ENCODE measurements at places on chromosomes 3 and 15. TPM values are rescaled to one million over a fixed set of nuclear protein-coding genes. Genes with fewer than 3 reads are reported as not detected.

Gene UCN2
- total RNA-seq = not detected

- no peak for DNase-seq
Observed at GRCh38 chr15:59953392-59953883, 50.7 kb upstream of the FOXB1 start.

- DNase-seq = no peak
Observed at GRCh38 chr3:161489395-161489794, 7.2 kb upstream of the OTOL1 start.

Gene RASL12
- not detected for total RNA-seq

- no peak for DNase-seq
Observed at GRCh38 chr3:117128872-117129271, 419.3 kb downstream of the TUSC7 start.

DNA sequence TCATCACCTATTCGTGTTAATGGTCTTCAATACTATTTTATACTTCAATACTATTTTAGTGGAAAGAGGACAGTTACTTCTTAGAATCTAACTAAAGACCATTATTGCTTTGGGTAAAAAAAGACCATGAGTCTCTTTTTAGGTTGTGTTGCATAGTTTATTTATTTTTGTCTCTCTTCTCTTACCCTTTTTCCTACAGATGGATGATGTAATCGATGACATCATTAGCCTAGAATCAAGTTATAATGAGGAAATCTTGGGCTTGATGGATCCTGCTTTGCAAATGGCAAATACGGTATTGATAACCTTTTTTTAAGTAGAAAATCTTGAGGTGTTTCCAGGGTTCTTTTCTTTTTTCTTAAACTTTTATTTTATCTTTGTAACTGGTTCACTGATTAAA is 58.5 kb upstream of the SAMMSON start:
- DNase-seq = no peak

DNA sequence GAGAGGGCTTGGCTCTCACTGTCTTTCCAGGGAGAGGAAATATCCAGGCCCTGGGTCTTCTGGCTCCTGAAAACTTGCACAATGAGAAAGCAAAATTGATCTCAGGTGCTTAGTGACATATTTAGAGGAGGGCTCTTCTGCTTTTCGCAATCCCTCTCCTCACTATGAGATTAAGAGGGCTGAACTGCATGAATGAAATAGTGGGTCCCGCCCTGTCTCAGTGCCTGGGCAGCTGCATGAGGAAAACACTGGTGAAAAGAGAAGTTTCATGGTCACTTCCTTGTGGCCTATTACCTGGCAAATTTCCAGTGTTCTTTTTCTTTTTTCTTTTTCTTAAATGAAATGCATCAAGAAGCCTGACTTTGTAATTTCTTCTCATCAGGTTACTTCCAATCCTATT is 73.5 kb downstream of the TRAK1 start:
- no peak for DNase-seq

GRCh38 chr3:50210510-50211367 is 5.7 kb downstream of the SLC38A3 start:
- DNase-seq = no peak

- DNase-seq = no peak
Observed at GRCh38 chr3:139151530-139151929, 106.8 kb upstream of the PRR23C start.

Gene SCG5
- 2.0 TPM for total RNA-seq

- no peak for DNase-seq
Observed at GRCh38 chr3:168847291-168847883, 751.7 kb upstream of the GOLIM4 start.

DNA sequence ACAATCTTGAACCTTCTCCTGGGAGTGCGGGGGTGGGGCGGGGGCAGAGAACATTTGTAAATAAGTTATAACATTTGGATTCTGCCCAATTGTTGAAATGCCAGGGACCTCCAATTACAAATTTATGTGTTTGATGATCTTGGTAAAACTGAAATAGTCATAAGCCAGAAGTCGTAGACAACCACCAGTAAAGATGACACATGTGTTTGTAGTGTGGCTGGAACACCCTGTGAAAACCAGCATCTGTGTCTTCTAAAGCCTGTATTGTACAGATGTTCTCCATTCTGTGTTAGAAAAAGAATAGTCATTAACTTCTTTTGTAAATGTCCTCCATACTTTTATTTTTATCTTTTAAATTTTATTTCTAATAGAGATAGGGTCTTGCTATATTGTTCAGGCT is 61.8 kb downstream of the ARIH1 start:
- DNase-seq = no peak

DNA sequence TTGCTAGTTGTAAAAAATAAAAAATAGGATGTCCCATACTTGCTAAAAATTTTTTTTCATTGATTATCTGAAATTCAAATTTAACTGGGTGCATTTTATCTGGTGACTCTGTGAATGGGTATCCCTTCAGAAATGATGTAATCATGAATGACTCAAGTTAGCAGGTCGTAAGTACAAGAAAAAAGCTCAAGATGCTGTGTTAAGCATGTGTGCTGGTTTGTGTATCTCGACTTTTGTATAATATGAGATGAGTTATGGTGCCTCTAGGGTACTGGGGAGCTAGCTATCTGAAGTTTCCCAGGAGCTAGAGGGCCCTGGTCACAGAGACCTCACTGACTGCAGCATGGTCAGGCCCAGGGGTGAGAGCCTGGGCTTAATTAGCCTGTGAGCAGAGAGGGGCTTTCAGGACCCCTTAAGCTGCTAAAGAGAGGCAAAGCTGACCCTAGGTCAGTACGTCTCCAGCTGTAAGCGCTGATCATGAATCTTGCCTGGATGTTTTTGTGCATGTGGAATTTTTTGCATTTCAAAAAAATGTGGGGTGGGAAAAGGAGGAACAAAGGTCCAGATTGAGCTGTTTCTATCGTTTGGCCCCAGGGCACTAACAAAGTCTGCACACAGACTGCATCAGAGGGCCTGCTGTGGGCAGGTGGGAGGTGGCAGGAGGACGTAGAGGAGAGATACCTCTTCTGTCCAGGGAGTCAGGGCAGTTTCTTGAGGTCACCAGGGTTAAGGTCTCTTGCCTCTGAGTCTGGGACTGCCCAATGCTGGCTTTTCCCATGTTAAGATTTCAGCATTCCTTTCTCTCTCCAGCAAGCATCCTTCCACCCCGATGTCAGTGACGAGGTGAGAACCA is 233.2 kb upstream of the TPM1 start:
- DNase-seq = no peak

Gene RLBP1
- not detected for total RNA-seq

Gene APBA2
- total RNA-seq = 28.9 TPM

DNA sequence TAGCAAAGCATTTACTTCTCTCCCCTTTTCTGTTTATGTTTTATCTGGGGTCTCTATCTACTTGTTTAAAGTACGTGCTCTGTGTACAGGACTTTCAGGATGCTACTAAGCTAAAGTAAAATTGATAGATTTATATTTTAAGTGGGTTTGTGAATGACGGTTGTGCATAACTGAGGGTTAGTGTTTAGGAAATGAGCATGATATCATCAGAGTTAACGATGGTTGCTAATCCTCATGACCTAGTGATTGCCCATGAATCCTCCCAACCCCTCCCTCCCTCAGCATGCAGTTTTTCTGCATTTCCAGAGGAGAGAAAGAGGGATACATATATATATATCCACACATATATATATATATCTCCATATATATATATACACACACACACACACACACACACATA is 957.2 kb downstream of the TUSC7 start:
- DNase-seq = no peak

- DNase-seq = no peak
Observed at GRCh38 chr3:133956982-133957381, 61.3 kb upstream of the RAB6B start.

- DNase-seq = no peak
Observed at GRCh38 chr3:10992017-10992942, at the start of gene SLC6A1. SLC6A1 (plus strand) TSS chr3:10992748; CDS start chr3:11017212, 24,464 bp downstream.

DNA sequence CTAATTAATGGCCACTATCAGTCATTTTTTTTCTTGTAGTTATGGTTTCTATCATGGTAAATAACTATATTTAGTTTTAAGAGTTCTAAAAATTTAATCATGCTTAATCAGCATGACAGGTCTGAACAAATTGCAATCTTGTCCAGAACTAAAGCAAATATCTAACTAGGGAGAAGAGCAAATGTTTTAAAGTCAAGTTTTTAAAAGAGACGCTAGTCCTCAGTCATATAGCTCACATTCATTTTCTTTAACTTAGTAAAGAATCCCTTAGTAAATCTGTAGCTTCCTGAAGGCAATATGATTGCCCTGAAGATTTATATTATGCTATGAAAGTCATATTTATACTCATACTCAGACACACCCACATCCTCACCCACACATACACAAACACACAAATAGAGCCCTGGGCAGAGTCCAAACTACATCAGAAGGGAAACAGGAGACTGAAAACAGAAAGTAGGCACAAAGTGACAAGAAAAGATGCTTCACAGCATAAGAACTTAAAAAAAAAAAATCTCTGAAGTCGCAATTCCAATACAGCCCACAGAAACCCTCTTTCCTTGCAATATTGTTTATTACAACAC is 1149.1 kb downstream of the SI start:
- no peak for DNase-seq

DNA sequence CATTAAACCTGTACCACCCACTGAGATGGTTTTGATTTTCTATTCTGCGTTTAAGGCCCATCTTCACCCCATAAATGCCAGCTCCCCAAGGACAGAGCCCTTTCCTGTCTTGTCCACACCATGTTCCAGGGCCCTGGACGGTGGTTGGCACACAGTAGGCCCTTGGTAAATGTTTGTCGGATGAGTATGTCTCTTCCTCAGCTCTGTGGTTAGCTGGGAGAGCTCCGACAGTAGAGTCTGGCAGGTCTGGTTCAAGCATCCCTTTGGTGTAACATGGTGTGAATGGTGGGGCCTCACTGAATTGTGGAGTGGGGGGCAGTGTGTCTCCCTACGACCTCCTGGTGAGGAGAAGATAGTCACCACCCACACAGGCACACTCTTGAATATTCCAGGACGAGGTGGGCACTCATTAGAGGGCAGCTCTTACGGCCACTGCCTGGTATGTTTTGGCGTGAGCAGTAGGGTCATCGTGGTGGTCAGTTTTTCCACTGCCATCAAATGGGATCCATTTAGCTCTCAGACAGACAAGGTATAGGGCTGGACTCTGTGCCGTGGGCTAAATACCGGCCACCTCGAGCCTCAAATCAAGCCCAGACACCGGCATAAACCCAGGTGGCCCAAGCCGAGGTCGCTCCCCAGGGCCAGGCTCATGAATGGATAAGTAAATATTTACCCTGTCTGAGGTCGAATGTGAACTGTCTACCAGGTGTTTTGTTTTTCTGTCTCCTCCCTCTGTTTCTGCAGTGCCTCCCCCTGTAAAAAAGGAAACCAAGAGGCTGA is 61.3 kb downstream of the SMAD3 start:
- DNase-seq = no peak

DNA sequence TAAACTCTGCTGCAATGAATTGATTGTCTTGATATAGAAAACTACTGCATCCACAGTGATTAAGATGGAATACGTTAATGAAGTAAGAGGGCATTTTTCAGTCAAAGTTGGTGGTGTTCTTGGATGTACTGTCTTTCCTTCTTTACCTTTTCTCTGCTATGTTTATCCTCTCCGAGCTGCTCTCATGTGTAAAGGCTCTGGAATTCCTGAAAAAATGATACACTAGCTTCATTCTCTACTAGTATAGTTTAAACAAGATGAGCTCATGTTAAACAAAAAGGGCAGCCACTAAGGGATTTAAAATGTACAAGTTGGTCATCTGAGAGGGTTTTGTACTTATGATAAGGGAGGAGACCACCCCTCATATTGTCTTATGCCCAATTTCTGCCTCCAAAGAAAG is 504.6 kb upstream of the NECTIN3 start:
- DNase-seq = no peak

DNA sequence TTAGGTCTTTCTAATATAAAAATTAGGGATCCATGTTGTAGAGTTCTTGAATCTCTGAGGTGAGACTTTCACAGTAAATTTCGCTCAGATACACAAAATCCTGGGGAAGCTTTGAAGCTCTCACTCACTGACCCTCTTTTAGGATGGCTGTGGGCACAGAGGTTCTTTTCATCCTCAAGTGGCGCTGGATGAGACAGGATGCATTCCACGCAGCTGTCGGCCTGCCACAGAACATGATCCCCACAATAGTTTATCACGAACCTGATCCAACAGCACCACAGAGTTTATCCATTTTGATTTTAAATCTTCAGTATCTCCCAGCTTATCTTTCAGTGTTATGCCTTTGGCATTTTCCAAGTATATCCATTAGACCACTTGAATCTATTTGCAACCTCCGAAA is 91.9 kb downstream of the WDR76 start:
- no peak for DNase-seq

Gene LSAMP
- not detected for total RNA-seq

Gene MYL3
- not detected for total RNA-seq

Gene VGLL4
- 18.7 TPM for total RNA-seq

- DNase-seq = no peak
Observed at GRCh38 chr3:37730383-37730782, 131.3 kb upstream of the CTDSPL start.

Gene PLS1
- 0.44 TPM for total RNA-seq

DNA sequence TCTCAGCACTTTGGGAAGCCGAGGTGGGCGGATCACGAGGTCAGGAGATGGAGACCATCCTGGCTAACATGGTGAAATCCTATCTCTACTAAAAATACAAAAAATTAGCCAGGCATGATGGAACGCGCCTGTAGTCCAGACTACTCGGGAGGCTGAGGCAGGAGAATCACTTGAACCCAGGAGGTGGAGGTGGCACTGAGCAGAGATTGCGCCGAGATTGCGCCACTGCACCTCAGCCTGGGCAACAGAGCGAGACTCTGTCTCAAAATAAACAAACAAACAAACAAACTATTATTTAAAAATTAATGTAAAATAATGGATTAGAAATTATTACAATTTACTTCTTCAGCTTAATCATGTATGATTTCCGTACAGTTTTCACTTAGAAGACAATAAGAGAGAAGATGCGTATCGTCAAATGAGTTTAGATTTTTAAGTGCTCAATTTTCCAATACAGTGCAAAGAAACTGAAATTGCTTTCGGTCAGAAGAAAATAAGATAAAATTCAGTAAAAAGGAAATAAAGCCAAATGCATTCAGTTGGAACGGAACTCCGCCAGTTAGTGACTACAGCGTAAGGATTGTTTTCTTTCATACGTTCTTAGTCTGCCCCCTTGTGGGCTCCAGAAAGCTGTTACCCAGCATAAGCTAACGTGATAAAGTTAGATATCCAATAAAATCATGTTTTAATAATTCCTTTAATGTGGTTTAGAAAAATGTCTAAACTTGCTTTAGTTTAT is 24.8 kb downstream of the AADAC start:
- DNase-seq = no peak
